ENCODE measurements at places on chromosomes 7 and 10. TPM values are rescaled to one million over a fixed set of nuclear protein-coding genes. Genes with fewer than 3 reads are reported as not detected.
A peak's percentile ranks its signal among the peaks of the same experiment; 100 is the strongest.

- no peak for DNase-seq
Observed at GRCh38 chr7:157194948-157195347, 56.2 kb downstream of the UBE3C start.

GRCh38 chr10:114767101-114767985 is 54.2 kb upstream of the FHIP2A start:
- DNase-seq = peak; percentile 34

DNA sequence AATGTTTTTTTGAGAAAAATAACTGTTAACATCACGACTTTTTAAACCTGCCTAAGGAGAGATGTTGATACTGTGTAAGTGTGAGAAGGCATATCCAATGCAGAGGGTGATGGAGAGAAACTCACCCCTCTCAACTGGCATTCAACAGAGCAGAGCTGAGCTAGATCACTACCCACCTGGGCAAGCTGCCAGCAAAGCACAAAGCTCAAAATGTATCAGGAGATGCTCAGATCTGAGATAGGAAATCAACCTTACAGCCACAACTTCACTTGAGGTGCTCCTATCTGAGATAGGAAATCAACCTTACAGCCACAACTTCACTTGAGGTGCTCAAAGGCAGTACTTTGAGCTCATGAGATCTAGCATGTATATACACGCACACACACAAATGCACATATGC is 151.5 kb upstream of the PDE1C start:
- DNase-seq = no peak

PAX2 gene
- total RNA-seq = not detected

DNA sequence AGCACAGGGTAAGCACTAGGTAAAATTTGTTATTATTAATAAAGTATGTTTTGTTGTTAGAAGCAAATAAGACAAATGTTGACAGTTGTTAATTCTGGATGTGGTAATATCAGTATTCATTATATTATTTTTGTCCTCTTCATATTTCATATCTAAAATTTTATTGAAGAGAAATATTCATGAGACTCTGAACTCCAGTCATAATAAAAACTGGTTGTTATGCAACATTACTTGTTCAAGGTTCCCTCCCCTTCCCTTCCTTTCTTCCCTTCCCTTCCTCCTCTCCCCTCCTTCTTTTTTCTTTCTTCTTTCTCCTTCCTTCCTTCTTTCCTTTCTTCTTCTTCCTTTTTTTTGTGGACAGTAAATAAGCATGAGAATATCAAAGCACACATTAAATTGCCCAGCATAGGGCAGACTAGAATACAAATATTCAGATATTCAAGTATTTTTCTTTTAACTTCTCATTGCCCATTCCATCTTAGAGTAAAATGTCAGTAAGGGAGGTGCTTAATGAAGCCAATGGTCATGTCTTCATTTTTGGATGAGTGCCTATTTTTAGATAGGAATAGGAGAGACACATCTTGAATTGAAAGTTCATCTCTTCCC is 245.0 kb downstream of the INHBA start:
- DNase-seq = no peak

DNA sequence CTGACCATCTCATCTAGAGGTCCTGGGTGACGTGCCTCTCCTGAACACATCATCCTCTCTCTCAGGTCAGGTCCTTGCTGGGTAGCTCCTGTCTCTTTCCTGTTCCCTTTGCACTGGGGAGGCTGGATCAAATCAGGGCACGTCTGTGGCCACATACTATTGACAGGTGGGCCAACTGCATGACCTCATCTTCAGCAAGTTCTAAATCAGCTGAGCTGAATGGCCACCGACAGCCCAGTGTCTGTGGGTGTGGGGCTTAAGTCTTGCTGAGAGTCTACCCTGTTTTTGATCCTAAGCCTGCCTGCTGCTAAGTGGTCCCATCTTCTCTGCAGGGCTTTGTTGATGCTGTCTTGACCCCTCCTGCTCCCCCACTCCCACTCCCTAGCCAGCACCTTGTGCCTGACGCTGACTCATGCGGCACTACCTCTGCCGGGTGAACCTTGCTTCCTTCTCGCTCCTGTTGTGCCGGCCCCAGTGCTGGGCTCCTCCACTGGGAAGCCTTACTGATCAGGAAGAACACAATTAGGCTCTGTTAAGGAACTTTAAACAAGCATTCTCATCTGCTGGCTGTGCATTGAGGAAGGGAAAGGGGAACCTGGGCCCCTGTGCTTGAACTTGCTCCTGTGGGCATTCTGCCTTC is 440.4 kb downstream of the PLXNA4 start:
- no peak for DNase-seq

DNA sequence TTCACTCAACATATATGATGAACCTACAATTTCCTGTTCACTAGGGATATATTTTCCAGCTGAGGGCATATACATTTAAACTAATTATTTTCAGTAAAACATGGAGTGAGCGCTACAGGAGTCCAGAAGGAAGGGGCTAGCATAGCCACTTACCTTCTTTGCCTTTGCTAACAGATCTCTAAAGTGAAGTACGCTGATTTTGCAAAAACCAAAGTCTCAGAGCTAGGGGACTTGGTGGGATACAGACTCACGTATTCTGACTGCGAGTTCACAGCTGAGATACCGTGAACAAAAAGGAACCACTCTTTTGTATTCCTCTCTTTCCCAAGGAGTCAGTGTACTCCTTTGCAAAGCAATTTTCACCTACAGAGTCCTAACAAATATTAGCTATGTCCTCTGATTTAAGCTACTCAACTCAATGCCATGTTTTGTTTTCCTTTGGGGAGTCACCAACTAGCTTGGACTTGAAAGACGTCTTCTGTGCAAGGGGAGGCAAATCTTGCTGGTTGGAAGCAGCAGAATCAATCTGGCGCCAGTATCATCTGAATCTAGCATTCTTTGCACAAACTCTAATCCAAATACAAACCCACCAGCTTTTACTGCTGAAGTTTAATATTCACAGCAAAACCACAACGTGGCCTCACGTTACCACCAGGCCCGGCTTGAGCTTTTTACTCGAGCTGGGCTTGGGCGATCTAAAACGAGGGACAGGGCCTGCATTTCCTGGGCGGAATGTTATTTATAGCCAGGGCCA is 657 bp downstream of the CDNF start:
- no peak for DNase-seq

ATOH7 gene
- total RNA-seq = not detected

- no peak for DNase-seq
Observed at GRCh38 chr7:96973986-96974385, 31.4 kb upstream of the DLX6 start.

DNA sequence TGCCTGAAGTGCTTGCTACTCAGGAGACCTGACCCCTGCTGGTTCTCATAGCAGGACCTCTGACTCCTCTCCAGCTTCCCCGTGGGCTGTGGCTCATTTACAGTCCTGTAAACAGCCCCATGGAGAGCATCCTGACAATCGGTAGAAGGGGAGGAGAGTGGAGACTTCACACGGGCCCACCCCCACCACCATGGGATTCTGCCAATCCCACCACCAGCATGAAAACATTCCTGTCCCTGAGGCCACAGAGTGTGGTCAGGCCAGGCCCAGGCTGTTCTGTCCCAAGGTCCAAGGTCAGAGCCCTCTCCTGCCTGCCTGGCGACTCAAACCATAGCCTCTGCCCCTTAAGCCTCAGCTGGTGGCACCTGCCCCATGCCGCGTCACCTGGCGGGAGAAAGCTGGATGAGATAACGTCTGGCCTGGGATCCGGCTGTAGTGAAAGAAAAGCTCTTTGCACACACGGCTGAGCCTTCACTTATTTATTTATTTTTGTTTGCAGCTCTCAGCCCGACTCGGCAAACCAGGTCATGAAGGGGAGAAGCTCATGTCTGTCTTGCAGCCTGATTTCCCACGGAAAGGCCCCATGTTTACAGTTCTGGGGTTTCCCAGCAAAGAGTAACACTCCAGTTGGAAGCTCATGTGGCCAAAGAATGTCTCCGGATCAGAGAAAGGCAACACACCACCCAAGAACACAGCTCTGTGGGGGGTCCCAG is 293.6 kb upstream of the ZMIZ1 start:
- DNase-seq = no peak

DNA sequence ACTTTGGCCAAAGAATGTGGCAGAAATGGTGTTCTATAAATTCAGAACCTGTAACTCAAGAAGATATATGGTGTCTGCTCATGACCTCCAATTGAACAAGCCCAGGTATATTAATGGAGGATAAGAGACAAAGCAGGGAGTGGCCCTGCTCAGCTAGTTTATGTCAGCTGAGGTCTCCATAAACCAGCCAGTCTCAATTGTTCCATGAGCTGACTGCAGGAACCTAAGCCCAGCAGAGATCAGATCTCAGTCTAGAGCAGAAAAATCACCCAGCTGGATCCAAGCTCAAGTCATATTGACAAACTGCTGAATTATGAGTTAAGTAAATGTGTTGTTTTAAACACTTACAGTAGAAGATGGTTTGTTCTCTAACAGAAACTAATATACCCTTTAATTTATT is 105.5 kb upstream of the SGCE start:
- DNase-seq = no peak

DNA sequence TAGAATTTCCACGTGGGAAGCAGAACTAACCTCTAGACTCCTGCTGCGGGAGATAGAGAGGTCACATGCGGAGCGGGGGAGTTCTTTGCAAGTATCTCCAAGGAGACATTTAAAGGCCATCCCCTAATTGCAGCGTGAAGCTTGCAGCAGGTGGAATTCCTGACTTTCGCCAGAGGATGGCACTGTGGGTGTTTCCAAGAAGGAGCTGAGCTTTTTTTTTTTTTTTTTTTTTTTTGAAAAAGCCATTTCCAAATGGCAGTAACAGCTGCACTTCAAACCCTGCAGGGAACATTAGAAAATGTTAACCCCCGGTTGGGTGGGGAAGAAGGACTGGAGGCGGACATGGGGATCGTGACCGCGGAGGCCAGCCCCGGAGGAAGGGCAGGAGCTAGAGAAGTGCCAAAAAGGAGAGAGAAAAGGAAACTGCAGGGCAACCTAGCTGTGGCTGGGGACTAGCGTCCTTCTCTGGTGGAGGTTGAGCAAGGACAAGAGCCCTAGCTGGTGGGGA is 487.7 kb downstream of the TYW1 start:
- peak; percentile 68 for DNase-seq

- DNase-seq = no peak
Observed at GRCh38 chr7:102306916-102307677, 20.4 kb downstream of the SH2B2 start.

GRCh38 chr7:154720016-154720415 is 282.9 kb downstream of the PAXIP1 start:
- no peak for DNase-seq

RTKN2 gene
- 0.15 TPM for total RNA-seq

DNA sequence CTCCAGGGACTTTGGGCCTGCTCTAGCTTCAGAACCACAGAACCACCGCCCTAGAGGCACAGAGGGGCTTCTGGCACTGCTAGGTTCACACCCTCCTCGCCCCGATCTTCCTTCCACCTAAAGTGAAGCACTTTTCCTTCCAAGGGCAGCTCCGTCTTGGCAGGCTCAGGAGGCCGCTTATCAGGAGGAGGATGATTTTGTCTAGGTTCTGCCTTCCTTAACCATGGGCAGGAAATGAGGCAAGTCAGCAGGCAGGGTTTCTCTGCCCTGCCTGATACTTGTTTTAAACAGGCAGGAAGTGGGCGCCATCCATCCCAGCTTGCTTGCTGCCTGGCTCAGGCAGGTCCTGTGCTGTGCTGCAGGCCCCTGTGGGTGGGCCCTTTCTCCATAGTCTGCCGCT is 8.3 kb upstream of the ATP6V0E2 start:
- DNase-seq = peak; percentile 56

CCDC172 gene
- not detected for total RNA-seq

DNA sequence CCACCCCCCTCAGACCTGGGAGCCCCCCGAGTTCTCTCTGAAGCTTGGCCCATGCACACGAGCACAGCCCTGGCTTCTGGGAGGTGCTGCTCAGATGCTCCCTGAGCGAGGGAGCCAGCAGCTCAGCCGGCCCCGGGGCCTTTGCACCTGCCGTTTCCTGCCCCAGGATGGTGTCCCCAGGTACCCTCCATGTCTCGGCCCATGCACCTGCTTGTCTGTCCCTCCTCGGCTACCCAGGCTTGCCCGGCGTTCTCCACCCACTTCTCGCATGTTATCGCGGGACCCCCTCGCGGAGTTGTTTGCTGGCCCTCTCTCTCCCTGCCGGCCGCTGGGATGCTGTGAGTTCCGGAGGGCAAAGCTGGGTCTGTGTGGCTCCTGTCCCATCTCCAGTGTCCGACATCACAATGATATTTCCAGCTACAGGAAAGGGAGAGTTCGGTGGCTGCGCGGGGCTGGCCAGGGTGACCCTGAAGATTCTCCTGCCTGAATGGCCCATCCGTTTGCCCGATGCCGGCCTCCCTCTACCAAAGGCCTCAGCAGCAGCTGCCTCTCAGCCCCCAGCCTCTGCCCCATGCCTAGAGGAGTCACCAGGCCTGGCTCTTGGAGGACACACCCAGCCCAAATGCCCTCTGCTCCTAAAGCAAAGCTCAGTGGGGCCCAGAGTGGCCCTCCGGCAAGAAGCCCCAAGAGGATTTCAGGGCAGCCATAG is 12.2 kb upstream of the LFNG start:
- no peak for DNase-seq

- DNase-seq = peak; percentile 84
Observed at GRCh38 chr7:113100121-113100603, 13.5 kb upstream of the GPR85 start.

- no peak for DNase-seq
Observed at GRCh38 chr7:114070246-114070645, 151.4 kb upstream of the PPP1R3A start.

GRCh38 chr7:125747966-125748365 is 818.3 kb upstream of the POT1 start:
- DNase-seq = no peak

DNA sequence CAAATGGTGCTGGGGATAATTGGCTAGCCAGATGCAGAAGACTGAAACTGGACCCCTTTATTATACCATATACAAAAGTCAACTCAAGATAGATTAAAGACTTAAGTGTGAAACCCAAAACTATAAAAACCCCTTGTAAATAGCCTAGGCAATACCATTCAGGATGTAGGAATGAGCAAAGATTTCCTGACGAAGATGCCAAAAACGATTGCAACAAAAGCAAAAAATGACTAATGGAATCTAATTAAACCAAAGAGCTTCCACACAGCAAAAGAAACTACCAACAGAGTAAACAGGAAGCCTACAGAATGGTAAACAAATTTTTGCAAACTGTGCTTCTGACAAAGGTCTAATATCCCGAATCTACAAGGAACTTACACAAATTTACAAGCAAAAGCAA is 30.9 kb upstream of the PLXDC2 start:
- DNase-seq = no peak

ANKRD61 gene
- total RNA-seq = not detected

GRCh38 chr7:125424721-125425120 is 495.1 kb upstream of the POT1 start:
- DNase-seq = no peak
